ENCODE measurements at places on chromosomes 5 and 9. TPM values are rescaled to one million over a fixed set of nuclear protein-coding genes. Genes with fewer than 3 reads are reported as not detected.

The NDFIP1 gene
- total RNA-seq, result 53.0 TPM

The CDKN2A gene
- not detected for total RNA-seq

The AP3B1 gene
- total RNA-seq, result 18.9 TPM

The COL23A1 gene
- total RNA-seq, result not detected

The STX17 gene
- 10.4 TPM for total RNA-seq

The SLC35A4 gene
- total RNA-seq, result 80.9 TPM

All from A549 treated with RU486 at 1 μM for 4 hours (cell line).